Tracheal epithelial cell (primary cell): ENCODE measurements at places on chromosomes 5 and 9. TPM values are rescaled to one million over a fixed set of nuclear protein-coding genes. Genes with fewer than 3 reads are reported as not detected.

The OLFM1 gene
- total RNA-seq: 0.48 TPM in 1 of 2 replicates, not detected in the other

The PTPRD gene
- 2.6 and 3.1 TPM in 2 replicates for total RNA-seq

The CYFIP2 gene
- 2.1 and 8.0 TPM in 2 replicates for total RNA-seq

The CYSRT1 gene
- 0.72 and 6.0 TPM in 2 replicates for total RNA-seq

The HTR4 gene
- not detected in 2 replicates for total RNA-seq

The MCIDAS gene
- 0.48 TPM in 1 of 2 replicates, not detected in the other for total RNA-seq

The SPATA6L gene
- total RNA-seq: 3.0 and 3.9 TPM in 2 replicates
